ENCODE measurements at places on chromosomes 5 and 9.

- no peak for DNase-seq
These were observed 10.1 kb upstream of the TMOD1 start for GRCh38 chr9:97491216-97491999.

DNA sequence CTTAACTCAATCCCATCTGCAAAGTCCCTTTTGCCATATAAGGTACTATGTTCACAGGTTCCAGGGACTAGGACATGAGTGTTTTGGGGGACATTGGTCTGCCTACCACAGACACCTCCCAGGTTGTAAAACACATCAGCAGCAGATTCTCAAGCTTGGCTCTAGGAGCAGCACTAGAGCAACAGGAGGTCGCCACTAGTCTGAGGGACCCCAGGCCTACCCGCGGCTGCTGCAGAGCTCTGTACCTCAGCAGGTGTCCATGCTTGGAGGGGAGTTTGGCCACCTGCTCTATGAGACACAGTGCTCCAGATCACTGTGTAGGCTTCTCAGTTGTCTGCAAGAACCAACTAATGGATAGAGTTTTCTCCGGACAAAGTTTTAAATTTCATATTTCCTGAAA lies 262.2 kb upstream of the ARRDC3 start:
- no peak for DNase-seq

DNA sequence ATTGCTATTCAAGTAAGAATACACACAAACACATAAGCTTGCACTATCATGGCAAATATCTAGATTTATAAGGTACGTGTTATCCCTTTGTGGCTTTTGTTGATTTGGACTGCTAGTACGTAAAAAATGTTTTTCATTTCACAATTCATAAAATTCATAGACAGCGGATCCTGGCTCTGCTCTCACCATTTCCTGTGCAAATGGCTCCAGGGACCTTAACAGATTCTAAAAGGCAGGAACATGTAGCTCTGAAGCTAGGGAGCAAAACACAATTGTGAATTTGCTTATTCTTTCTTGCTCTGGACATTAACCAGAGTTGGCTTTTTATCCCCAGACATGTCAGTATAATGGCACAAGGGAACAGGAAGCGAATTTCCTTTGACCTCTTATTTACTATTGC lies 1019.9 kb upstream of the WWC1 start:
- DNase-seq, result no peak

GRCh38 chr5:15585841-15586591 lies 86.0 kb downstream of the FBXL7 start:
- DNase-seq, result no peak

DNA sequence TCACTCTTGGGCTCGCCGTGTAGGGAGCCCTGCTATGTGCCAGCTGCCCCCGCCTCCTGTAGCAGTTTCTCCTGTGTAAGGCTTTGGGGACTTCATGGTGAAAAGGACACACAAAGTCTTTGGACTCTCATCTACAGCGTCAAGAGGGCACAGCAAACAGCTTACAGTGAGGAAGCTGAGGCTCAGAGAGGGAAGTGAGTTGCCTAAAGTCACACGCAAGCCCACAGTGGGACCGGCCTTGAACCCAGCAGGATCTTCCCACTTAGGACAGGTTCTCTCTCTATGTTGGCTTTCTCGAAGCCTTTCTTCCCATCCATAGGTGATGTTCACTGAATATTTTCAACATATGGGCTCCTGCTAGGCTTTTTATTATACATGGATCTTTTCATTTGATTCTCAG lies 9.8 kb upstream of the PRRX2 start:
- no peak for DNase-seq

DNA sequence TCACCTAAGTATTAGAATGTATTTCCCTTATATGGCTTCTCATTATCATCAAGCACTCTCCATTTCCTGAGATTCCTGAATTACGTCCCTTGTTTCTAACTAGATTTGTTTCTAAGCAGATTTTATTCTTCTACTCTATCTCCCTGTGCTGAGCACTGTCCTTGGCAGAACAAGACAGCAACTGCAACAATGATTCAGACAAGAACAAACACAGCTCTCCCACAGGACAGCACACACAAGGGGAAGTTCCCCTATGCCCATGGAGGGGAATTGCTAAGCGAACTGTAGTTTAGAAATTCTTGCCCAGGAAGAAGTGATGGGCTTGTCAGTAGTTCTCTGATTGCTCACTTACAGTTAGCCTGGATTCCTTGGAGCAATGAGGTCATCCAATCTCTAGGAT lies 759.9 kb downstream of the DTWD2 start:
- no peak for DNase-seq

GRCh38 chr9:73081979-73082657 lies 69.5 kb upstream of the ANXA1 start:
- DNase-seq, result peak; percentile 1

- no peak for DNase-seq
These were observed 27.1 kb upstream of the BASP1 start for GRCh38 chr5:17190242-17190778.

DNA sequence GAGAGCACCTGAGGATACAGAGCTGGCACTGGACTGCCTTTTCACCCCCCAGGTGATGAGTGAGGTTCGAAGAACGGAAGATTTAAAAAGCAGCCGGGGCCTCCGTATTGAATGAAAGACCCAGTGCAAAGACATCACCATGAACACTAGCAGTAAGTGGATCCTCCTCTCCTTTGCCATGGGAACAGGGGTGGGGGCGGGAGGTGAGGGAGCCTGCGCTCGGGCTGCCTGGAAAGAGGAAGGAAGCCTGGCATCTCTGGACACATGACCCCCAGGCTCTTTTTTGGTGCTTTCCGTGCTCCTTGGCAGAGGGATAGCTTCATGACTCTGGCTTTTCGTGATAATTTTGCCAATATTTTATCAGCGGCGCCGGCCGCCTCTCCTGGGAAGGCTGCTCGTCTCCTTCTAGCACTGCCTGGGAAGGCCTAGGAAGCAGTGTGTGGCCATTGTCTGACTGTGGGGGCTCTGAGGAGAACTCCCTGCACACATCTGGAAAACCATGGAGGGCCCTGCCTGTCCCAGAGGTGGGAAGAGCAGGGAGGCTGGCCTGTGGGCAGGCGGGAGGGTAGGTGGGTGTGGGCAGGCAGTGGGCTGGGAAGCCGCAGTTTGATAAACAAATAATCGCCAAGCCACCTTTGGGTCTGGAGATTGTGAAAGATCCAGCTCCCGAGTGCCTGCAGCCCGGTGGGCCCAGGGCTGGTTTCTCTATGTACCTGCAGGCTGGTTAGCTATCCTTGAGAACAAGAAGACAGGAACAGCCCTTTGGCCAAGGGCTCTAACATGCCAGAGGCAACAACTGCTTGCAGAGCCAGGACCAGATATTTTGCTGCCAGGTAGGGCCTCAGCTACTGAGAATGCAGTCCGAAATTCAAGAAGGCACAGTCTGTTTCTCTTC lies 911 bp downstream of the ABLIM3 start:
- DNase-seq, result no peak

- DNase-seq, result no peak
These were observed 134.6 kb downstream of the PIK3R1 start for GRCh38 chr5:68350176-68350575.

DNA sequence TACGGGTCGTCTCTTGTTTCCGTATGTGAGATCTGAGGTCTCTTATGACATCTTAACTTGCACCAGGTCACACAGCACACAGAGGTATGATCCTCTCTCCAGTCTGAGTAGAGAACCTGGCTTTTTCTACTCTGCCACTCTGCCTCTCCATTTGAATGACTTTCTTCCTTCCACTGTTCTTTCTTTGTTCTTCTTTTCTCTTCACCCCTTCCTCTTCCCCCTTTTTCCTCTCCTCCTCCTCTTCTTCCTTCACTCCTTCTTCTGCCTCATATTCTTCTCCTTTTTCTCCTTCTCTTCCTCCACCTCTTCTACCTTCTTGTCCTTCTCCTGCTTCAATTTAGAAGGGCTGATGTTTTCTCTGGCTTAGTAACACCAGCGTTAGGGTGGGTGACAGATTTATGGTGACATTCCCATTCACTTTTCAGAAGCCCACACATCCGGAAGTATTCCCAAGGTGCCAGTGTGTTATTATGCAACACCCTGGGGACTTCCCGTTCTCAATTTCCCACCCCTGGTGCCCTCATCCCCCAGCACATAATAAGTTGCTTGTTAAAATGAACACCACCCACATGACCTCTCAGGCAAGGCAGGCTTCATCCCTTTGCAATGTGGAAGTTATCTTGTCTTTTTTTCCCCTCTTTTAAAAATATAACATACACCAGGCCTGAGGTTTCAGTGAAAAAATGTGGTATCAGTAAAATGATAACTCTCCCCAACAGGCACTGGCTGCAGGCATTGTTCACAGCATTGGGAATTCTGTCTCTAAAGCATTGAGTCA lies 122.0 kb downstream of the PAPPA start:
- DNase-seq, result no peak

GRCh38 chr9:16092142-16093091 lies 539.6 kb downstream of the CCDC171 start:
- DNase-seq, result no peak

- no peak for DNase-seq
These were observed 94.6 kb downstream of the ADAMTS2 start for GRCh38 chr5:179250561-179251225.

GRCh38 chr5:143913008-143913752 lies 101.2 kb downstream of the HMHB1 start:
- DNase-seq, result no peak

Data from GDM1 (cell line).